Endodermal cell (in vitro differentiated cells): ENCODE measurements at places on chromosomes 5 and 9. TPM values are rescaled to one million over a fixed set of nuclear protein-coding genes. Genes with fewer than 3 reads are reported as not detected.
A peak's percentile ranks its signal among the peaks of the same experiment; 100 is the strongest.

DNA sequence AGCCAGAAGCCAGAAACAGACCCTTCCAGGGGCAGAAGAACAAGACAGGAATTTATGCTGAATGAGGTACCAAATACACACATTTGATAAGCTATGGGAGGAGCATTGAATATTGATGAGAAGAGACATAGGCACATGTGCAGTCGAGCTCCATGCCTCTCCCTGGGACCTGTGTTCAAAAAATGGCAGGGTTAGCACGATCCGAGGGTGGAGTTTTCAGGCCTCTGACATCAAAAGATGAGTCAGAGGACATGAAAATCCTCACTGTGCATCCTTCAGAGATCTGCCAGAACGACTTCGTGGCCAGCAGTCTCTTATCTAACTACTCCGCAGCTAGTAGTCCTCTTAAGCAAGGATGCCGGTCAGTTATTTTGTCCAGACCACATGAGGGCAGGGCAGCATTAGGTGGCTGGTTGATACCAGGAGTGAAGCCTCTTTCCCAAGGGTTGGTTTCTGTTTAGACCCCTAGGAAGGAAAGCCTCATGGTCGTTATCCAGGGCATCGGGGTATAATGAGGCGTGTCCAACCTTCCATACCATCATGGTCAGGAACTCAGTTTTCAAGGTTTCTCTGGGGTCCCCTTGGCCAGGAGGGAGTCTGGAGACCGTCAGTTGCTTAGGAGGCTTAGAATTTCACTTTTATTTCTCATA lies 11.6 kb upstream of the CMBL start:
- H3K4me3 ChIP-seq = no peak overlapping the region
- no peaks in the 10 kb centered on the region for H3K27me3 ChIP-seq
- no peak overlapping the region for H3K27ac ChIP-seq

DNA sequence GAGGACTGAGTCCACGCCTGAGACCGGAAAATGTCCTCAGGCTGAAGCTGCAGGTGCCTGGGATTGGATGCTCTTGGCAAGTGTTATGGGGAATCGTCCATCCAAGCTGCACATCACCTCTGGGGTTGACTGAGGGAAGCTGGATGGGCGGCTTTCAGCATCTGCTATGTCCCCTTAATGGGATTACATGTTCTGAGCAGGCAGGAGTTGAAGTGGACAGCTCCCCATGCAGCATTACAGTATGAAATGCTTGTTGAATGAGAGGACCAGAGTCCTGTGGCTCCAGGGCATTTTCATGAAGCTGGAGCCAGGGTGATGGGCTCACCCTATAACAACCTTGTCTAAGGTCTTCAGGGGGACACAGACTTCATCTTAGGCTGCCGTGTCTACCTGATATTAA lies 270.9 kb downstream of the HSPA4 start:
- peaks cover 11% of the 10 kb centered on the region for H3K27me3 ChIP-seq
- H3K27ac ChIP-seq = no peak overlapping the region
- no peak for DNase-seq
- H3K4me1 ChIP-seq = peaks cover 3% of the 10 kb centered on the region

DNA sequence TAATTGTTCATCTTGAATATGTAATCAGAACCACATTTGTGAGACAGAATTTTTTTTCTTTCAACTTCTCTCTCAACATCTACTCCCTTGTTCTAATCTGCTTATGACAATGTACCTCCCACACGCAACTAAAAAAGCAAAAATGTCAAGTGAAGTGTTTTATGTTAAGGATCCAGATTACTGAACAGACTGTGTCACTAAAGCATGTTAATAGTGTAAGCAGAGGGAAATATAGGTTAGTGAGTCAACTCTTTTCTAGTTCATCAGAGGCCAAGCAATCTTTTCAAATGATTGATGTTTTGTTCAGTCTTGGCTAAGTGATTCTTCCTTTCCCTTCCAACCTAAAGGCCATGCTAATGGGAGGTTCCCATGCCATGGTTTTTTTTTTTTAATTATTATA lies 34.7 kb upstream of the IDNK start:
- no peak for DNase-seq
- H3K4me1 ChIP-seq = no peaks in the 10 kb centered on the region
- no peak overlapping the region for H3K4me3 ChIP-seq

DNA sequence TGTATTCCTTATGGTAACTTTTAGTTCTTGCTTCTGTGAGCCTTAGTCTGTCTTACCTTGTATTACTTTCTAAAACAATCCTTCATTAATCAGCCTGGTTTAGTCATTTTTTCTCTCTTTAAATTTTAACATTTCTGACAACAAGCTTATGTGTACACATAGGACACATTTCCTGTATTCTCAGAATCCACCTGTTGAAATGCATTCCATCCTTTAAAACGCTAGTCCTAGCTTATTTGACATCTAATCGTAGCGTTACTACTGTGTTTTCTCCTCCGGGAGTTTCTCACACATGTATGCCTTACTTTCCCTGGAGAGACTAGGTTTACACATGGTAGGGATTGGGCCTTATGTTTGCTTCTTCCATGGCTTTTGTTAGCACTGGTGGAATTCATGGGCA lies 3.8 kb downstream of the TARS1 start:
- H3K27me3 ChIP-seq = no peaks in the 10 kb centered on the region
- no peak overlapping the region for H3K27ac ChIP-seq
- peak overlapping the region; percentile 57 for H3K4me3 ChIP-seq
- peaks cover 54% of the 10 kb centered on the region for H3K36me3 ChIP-seq
- no peak for DNase-seq
- H3K4me1 ChIP-seq = no peaks in the 10 kb centered on the region

DNA sequence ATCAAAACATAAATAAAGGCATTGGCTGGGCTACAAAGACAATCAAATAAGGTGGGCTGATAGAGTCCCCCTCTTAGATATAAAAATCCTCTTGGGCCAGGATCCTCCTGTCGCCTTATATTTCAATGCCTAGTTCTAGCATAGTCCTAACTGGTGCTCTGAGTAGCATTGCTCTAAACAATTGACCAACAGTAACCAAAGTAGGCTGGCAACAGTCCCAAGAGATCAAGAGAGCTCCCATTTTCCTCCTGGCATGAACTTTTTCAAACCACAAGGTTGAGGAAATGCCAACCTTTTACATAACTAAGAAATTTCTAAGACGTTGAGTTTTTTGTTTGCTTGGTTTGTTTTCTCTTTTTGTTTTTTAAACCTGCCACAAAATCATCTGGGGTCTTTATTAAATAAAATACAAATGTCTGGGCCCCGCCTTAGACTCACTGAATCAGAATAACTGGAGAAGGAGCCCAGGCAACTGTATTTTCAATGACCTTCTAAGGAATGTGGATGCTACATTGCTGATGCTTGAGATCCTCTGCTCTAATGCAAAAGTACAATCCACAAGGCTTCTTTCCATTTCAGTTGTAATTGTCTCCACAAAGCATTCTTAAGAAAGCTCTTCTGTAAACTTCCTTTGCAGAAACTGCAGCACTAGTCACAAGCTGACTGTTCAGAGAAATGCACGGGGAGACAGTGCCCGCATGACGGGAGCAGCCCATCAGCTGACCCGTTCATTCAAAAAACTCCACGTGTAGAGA lies 2.9 kb downstream of the SLC45A2 start:
- no peak overlapping the region for H3K27ac ChIP-seq
- H3K36me3 ChIP-seq = no peaks in the 10 kb centered on the region
- no peaks in the 10 kb centered on the region for H3K4me1 ChIP-seq
- H3K4me3 ChIP-seq = no peak overlapping the region
- H3K27me3 ChIP-seq = no peaks in the 10 kb centered on the region

- H3K4me3 ChIP-seq = no peak overlapping the region
- peak; percentile 48 for DNase-seq
- no peaks in the 10 kb centered on the region for H3K27me3 ChIP-seq
- no peaks in the 10 kb centered on the region for H3K4me1 ChIP-seq
- no peak overlapping the region for H3K27ac ChIP-seq
Measured at GRCh38 chr9:119802621-119803020, 433.4 kb upstream of the BRINP1 start.

DNA sequence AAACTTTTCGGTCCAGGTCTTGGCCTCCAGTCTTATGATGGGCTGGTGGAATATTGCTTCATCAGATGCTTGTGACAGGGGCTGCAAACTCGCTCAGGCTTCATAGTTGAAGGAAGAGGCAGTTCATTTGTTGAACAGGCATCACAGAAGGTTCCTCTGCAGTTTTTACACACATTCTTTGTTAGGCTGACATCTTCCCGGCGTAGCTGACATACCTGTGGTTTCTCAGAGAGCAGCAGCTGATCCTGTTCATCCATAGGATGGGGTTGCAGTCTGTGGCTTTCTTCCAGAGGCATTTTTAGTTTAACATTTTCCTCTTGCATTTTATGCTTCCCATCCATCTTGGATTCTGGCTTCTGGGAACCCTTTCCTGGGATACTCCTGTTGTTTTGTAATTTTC lies 1255.2 kb downstream of the EFNA5 start:
- H3K4me3 ChIP-seq = no peak overlapping the region
- no peaks in the 10 kb centered on the region for H3K36me3 ChIP-seq
- H3K4me1 ChIP-seq = no peaks in the 10 kb centered on the region
- no peaks in the 10 kb centered on the region for H3K27me3 ChIP-seq

GRCh38 chr9:134353539-134353938 lies 27.3 kb downstream of the RXRA start:
- no peaks in the 10 kb centered on the region for H3K36me3 ChIP-seq
- no peak overlapping the region for H3K27ac ChIP-seq
- no peak for DNase-seq
- H3K27me3 ChIP-seq = no peaks in the 10 kb centered on the region
- H3K4me3 ChIP-seq = no peak overlapping the region

DNA sequence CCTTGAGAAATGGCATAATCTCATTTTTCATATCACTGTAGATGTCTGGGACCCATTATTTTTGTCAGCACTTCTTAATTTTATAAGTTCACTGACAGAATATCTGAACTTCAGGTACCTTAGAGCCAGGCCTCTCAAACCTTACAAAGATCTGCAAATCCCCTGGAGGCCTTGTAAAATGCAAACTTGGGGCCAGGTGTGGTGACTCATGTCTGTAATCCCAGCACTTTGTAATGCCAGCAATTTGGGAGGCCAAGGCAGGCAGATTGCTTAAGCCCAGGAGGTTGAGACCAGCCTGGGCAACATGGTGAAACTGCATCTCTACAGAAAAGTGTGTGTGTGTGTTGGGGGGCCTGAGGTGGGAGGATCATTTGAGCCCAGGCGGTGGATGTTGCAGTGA lies 30.8 kb downstream of the RASGRF2 start:
- no peak overlapping the region for H3K4me3 ChIP-seq
- peak; percentile 83 for DNase-seq
- no peak overlapping the region for H3K27ac ChIP-seq

DNA sequence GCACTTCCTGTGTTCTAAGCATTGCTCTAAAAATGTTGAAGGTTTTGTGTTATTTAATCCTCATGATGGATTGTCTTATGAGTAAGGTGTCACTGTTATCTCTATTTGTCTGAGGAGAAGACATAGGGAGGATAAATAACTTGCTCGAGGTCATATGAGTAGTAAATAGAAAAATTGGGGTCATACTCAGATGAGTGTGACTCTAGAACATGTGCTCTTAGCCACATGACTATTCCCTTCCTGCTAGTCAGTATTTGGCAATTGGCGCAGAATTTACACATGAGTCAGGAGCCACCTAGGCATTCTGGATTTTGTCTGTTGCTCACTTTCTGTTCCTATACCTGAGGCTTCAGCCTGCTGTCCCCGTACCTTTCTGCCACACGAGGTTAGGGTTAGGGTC lies 234.6 kb upstream of the CD180 start:
- H3K4me3 ChIP-seq = no peak overlapping the region
- no peak overlapping the region for H3K27ac ChIP-seq
- no peak for DNase-seq
- no peaks in the 10 kb centered on the region for H3K27me3 ChIP-seq

- H3K36me3 ChIP-seq = no peaks in the 10 kb centered on the region
- no peak overlapping the region for H3K4me3 ChIP-seq
- no peaks in the 10 kb centered on the region for H3K27me3 ChIP-seq
- DNase-seq = no peak
- H3K27ac ChIP-seq = no peak overlapping the region
Measured at GRCh38 chr5:67512758-67513157, 316.2 kb upstream of the CD180 start.

- no peak overlapping the region for H3K4me3 ChIP-seq
- no peak overlapping the region for H3K27ac ChIP-seq
- DNase-seq = no peak
- no peaks in the 10 kb centered on the region for H3K27me3 ChIP-seq
- no peaks in the 10 kb centered on the region for H3K36me3 ChIP-seq
Measured at GRCh38 chr9:2676466-2676865, 40.8 kb upstream of the KCNV2 start.

DNA sequence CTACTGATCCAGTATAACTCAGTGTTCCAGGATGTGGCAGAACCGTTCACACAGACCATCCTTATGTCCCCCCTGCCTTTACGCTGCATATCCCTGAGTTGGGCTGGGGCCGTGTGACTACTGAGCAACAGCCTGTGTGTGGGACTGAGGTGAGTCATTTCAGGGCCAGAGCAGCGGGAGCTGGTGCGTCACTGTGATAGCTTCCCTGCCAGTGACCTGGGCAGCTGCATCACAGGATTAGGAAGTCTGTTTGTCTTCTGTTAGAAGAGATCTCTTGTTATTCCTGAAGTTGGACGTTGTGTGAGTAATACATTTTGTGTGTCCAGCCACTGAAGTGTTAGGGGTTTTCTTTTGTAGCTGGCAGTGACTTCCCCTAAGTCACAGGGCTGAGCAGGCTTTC lies 35.6 kb downstream of the TPPP start:
- H3K27me3 ChIP-seq = no peaks in the 10 kb centered on the region
- no peak for DNase-seq
- no peaks in the 10 kb centered on the region for H3K4me1 ChIP-seq
- H3K27ac ChIP-seq = no peak overlapping the region

- H3K27me3 ChIP-seq = no peaks in the 10 kb centered on the region
- H3K4me1 ChIP-seq = peaks cover 2% of the 10 kb centered on the region
- no peak for DNase-seq
- no peak overlapping the region for H3K27ac ChIP-seq
Measured at GRCh38 chr9:124696101-124696500, 75.0 kb downstream of the NR6A1 start.

DNA sequence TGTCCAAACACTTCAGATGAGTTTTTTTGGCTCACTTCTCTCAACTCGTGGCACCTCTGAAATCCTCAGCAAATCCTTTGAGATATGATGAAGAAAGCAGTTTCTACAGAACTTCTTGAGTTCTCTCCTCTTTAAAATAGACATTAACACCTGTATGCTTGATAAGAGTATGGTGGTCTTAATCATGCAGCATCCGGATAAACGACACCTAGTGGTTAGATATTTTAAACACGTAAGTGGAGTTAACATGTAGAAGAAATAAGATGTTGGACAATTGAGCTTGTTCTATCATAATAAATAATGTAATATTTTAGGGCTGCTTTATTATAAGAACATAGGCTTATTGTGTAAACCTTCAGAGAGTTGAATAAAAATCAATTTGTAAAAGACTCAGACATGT lies 324.8 kb downstream of the CYLC2 start:
- H3K4me3 ChIP-seq = no peak overlapping the region
- H3K27me3 ChIP-seq = no peaks in the 10 kb centered on the region
- no peaks in the 10 kb centered on the region for H3K36me3 ChIP-seq
- no peaks in the 10 kb centered on the region for H3K4me1 ChIP-seq
- DNase-seq = no peak

GRCh38 chr5:82785882-82786509 lies 291.2 kb downstream of the TMEM167A start:
- no peak overlapping the region for H3K27ac ChIP-seq
- H3K4me1 ChIP-seq = peaks cover 3% of the 10 kb centered on the region
- DNase-seq = no peak
- peak overlapping the region; percentile 46 for H3K4me3 ChIP-seq

PAPPA gene
- 0.02 to 0.09 TPM (median 0.08 TPM) in 3 replicates for total RNA-seq

PRRC1 gene
- 61.7 and 72.9 TPM in 2 replicates for total RNA-seq

DPYSL3 gene
- total RNA-seq = 98.6 to 105 TPM (median 104 TPM) in 3 replicates

ZNF367 gene
- 7.0 and 7.7 TPM in 2 replicates for total RNA-seq

PCDHA6 gene
- 5.1 and 6.5 TPM in 2 replicates for total RNA-seq

CEP120 gene
- 18.8 and 19.9 TPM in 2 replicates for total RNA-seq

TMEM245 gene
- total RNA-seq = 41.0 and 42.8 TPM in 2 replicates

STK32A gene
- total RNA-seq = 21.8 to 35.3 TPM (median 22.4 TPM) in 3 replicates

SLC35A4 gene
- 28.8 to 63.4 TPM (median 61.6 TPM) in 3 replicates for total RNA-seq

SGCD gene
- total RNA-seq = 0.31 to 0.42 TPM (median 0.42 TPM) in 3 replicates

ZNF618 gene
- total RNA-seq = 20.7 to 39.2 TPM (median 34.5 TPM) in 3 replicates
